ENCODE measurements at places on chromosomes 2 and 18. TPM values are rescaled to one million over a fixed set of nuclear protein-coding genes. Genes with fewer than 3 reads are reported as not detected.
A peak's percentile ranks its signal among the peaks of the same experiment; 100 is the strongest.

DNA sequence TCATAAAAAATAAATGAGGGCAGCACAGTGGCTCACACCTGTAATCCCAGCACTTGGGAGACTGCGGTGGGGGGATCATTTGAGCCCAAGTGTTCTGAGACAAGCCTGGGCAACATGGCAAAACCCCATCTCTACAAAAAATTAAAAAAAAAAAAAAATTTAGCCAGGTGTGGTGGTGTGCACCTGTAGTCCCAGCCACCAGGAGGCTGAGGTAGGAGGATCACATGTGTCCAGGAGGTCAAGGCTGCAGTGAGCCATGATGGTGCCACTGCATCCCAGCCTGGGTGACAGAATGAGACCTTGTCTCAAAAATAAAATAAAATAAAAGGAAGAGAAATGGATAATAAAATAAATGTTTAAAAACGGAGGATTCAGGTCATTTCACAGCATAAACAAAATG, 113.5 kb downstream of the ATAD2B start:
- no peak overlapping the region for H3K4me3 ChIP-seq
- H3K27ac ChIP-seq: no peak overlapping the region
- no peaks in the 10 kb centered on the region for H3K4me1 ChIP-seq
- peaks cover 12% of the 10 kb centered on the region for H3K36me3 ChIP-seq
- no peaks in the 10 kb centered on the region for H3K27me3 ChIP-seq

Gene MAP2
- 6.7 TPM for total RNA-seq

- H3K4me3 ChIP-seq: no peak overlapping the region
- H3K36me3 ChIP-seq: peaks cover 12% of the 10 kb centered on the region
- no peaks in the 10 kb centered on the region for H3K27me3 ChIP-seq
Observed at GRCh38 chr2:170030040-170030439, 147.9 kb upstream of the MYO3B start.

Gene ANKMY1
- total RNA-seq: 3.7 TPM

Gene CBLN2
- 1.3 TPM for total RNA-seq

DNA sequence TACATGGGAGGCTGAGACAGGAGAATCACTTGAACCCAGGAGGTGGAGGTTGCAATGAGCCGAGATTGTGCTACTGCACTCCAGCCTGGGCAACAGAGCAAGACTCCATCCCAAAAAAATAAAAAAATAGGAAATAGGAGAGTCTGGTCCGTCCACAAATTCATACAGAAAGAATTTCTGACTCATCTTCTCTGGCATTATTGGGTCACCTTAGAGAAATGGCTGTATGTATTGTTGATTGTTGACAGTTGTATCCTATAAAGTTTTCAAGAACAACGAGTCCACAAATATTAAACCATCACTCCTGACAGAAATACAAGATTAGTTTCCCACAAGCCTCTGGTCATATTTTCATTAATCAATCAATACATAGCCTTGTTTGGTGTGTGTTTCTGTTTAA, 20.4 kb downstream of the RBM43 start:
- no peak for DNase-seq
- no peak overlapping the region for H3K27ac ChIP-seq
- H3K36me3 ChIP-seq: no peaks in the 10 kb centered on the region
- H3K4me3 ChIP-seq: no peak overlapping the region
- H3K27me3 ChIP-seq: no peaks in the 10 kb centered on the region

DNA sequence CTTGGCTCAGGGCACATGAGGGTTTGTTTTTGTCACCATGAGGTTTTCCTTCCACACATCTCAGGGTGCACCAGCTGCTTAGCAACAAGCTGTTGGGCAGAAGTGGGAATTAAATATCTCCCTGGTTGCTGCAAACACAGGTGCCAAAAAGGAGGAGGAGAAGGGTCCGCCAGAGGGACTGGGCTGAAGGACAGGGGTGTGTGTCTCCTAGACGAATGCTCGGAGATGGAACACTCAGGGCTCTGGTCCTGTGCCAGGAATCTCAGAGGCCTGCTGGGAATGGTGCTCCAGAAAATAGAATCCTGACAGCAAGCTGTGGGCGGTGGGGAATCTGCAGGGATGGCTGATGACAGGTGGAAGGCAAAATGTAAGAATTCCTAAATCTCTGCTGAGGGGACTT, 94.5 kb downstream of the VSNL1 start:
- H3K27me3 ChIP-seq: no peaks in the 10 kb centered on the region
- H3K27ac ChIP-seq: no peak overlapping the region
- no peaks in the 10 kb centered on the region for H3K36me3 ChIP-seq
- DNase-seq: no peak
- no peaks in the 10 kb centered on the region for H3K4me1 ChIP-seq

DNA sequence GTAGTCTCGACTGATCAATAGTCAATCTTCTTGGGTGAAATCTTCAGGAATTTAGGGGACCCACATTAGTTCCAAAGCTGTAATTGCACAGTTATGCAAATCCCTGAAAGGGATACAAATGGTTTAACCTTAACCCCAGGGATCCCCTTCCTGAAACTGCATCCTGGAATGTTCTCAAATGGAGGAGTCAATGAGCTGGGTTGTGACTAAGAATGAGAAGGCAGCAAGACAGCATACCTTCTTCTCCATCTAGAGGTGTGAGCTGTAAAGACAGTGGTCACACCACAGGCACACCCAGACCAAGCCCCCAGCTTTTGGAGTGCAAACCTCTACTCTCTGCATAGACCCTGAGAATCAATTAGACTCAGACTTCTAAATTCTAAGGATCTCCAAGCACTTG, 164.7 kb upstream of the MEIS1 start:
- no peak overlapping the region for H3K4me3 ChIP-seq
- no peaks in the 10 kb centered on the region for H3K27me3 ChIP-seq

- H3K27ac ChIP-seq: no peak overlapping the region
- no peaks in the 10 kb centered on the region for H3K4me1 ChIP-seq
- no peaks in the 10 kb centered on the region for H3K36me3 ChIP-seq
- DNase-seq: no peak
- no peak overlapping the region for H3K4me3 ChIP-seq
- H3K27me3 ChIP-seq: no peaks in the 10 kb centered on the region
Observed at GRCh38 chr2:73333564-73333963, 40.2 kb upstream of the EGR4 start.

Gene MPPE1
- 28.9 TPM for total RNA-seq

DNA sequence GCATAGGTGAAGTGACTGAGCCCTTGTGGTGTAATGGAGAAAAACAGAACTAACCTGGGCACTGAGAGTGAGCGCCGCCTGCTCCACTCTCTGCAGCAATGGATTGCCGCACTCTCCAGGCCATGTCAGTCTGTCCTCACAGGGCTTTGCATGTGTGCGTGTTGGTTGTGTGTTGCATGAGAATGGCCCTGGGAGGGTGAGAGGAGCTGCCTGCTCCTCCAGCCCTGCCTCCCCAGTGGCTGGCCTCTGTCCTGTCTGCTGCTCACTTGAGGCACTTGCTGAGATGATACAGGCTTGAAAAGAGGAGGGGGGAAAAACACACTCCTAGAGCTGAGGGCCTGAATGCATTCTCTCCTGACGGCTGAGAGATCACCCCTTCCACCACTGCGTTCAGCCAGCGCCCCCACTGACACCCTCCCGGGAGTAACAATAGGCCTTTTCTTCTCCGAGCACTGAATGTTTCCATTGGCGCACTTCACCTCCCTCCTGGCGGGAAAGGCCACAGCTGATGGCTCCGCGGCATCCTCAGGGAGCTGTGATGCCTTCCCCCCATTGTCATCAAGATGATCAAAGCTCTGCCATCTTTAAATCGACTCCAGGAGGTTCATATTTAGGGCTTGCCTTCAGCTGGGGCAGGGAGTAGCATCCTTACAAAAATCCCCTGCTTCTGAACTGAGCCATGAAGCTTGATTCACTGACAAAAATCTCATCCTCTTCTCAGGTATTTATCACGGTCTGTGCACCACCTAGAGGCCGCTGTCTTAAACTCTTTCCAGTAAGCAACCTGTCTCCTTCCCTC, 49.9 kb upstream of the DAPL1 start:
- H3K4me3 ChIP-seq: no peak overlapping the region
- no peaks in the 10 kb centered on the region for H3K27me3 ChIP-seq
- H3K27ac ChIP-seq: no peak overlapping the region
- DNase-seq: no peak

Gene INHA
- 28.3 TPM for total RNA-seq

Gene CYS1
- 4.8 TPM for total RNA-seq

Gene DYSF
- 52.1 TPM for total RNA-seq

DNA sequence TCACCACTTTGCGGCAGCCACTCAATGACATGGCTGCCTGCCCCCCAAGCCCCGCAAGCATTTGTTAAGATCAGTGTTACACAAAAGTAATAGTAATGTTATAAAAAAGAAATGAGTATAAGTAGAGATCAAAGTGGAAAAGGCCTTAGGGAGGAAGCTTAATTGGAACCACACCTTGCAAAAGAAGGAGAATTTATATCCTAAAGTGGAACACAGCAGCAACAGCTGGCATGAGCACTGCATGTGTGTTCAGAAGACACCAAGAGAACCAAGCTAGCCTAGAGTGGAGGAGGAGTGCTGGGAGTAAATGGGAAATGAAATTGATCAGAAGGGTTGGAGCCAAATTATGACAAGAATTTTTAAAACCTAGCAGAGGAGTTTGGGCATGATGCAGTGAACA, 73.1 kb upstream of the STK17B start:
- peaks cover 25% of the 10 kb centered on the region for H3K4me1 ChIP-seq
- DNase-seq: no peak
- H3K36me3 ChIP-seq: no peaks in the 10 kb centered on the region
- H3K27ac ChIP-seq: no peak overlapping the region

Gene OSGEPL1
- total RNA-seq: 5.3 TPM

DNA sequence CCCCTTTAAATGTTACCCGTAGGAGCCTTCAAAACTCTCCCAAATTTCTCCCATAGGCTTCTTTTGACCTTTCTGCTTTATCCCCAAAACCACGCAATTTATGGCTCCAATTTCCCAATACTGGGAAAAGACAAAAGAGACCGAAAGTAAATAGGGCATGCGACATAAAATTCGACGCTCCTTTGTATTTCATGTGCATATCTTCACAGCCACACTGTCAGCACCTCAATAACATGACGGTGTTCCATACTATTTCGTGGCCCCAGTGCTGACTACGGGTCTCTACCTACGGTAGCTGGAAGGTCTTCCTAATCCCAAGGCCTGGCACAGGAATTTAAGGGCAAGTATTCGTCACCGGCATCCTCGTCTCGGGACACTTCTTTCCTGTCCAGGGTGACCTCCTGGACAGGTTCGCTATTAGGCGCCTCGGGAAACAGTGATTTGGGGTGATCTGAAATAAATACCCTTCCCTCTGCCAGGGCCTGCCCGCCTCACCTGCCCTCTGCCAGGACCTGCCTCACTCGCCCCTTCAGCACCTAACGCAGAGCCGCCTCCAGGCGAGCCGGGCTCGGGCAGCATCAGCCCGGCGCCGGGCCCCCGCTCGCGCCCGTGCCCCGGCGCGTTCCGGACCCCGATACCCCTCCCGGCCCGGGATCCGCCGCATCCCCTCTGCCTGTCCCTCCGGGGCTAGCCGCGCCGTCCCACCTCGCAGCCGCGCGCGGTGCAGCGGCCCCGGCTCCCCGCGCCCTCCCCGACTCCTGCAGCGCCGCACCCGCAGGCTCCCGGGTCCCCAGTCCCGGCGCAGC, 680 bp downstream of the DTNB start:
- no peaks in the 10 kb centered on the region for H3K4me1 ChIP-seq
- peak overlapping the region; percentile 81 for H3K27ac ChIP-seq
- peak overlapping the region; percentile 78 for H3K4me3 ChIP-seq
- DNase-seq: no peak
- H3K27me3 ChIP-seq: no peaks in the 10 kb centered on the region

Gene ANKRD36C
- 4.1 TPM for total RNA-seq

Gene PTPRN
- total RNA-seq: 0.74 TPM

GRCh38 chr2:41933585-41934320, 114.1 kb upstream of the PKDCC start:
- no peak overlapping the region for H3K4me3 ChIP-seq
- H3K36me3 ChIP-seq: no peaks in the 10 kb centered on the region
- H3K27me3 ChIP-seq: no peaks in the 10 kb centered on the region
- no peak for DNase-seq
- H3K27ac ChIP-seq: peak overlapping the region; percentile 56

Measured in right atrium auricular region (tissue), 2 donors.